ENCODE measurements at places on chromosomes 3 and 15.

DNA sequence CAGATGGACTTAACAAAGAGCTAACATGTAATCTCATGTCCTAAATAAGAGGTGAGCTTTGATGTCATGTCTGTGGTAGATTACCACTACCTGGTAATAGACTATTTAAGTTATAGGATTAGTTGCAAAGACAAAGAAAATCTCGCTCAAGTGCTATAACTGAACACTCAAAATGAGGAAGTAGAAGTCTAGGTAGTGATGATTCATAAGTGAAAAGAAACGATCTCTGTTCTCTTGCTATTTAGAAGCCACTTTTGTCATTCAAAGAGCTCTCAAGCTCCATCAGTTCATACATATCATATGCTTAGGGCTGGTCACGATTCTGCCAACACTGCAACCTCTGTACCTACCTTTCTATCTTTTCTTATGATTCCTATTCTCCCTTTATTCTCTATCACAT, 110.9 kb downstream of the EDEM1 start:
- no peak for DNase-seq

DNA sequence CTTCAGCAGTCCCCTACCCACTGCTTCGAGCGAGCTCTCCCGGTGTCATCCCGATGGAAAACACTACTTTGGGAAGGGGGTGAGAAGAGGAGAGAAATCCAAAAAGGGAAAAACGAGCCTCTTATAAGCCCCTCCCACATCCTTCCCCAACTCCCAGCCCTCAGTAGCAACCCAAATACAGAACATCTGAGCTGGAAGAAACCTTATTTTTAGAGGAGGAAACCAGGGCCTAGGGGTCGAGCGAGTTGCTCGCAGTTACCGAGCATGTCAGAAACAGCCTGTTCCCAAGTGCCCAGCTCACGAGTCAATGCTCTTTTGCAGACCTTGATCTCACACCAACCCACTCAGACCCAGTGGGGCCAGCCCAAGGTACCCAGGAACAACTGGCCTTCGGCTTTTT, 14.2 kb downstream of the RBPMS2 start:
- DNase-seq: no peak

- no peak for DNase-seq
Measured at GRCh38 chr15:90585863-90586262, 56.1 kb downstream of the CRTC3 start.

GRCh38 chr3:128495435-128495970, 2.5 kb upstream of the GATA2 start:
- DNase-seq: no peak

Data from anterior cingulate cortex (tissue), 58 donors.